ENCODE measurements at places on chromosomes 12 and 14. TPM values are rescaled to one million over a fixed set of nuclear protein-coding genes. Genes with fewer than 3 reads are reported as not detected.

KRT4 gene
- total RNA-seq: 18.7 TPM

DNA sequence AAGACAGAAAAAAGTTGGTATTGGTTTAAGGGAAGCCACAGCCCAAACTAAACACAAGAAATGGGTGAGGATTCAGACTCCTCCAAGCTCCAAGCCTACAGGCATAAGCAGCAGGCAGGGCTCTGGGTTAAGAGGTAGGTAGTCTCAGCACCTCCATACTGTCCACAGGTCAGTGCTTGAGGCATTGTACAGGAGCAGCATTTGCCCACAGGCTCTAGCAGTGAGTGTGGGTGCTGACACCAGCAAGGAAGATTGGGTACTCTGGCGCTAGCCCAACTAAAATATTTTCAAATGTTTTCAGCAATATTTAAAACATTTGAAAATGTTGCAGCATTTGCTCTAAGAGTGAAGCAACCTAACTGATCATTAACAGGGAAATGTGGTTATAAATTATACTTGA lies 33.1 kb downstream of the FERMT2 start:
- peaks cover 41% of the 10 kb centered on the region for H3K4me1 ChIP-seq
- no peak for DNase-seq
- H3K4me3 ChIP-seq: no peak overlapping the region

GRCh38 chr12:123038486-123038885 lies 58.0 kb downstream of the ARL6IP4 start:
- no peak overlapping the region for H3K27ac ChIP-seq
- H3K4me3 ChIP-seq: no peak overlapping the region
- peaks cover 13% of the 10 kb centered on the region for H3K4me1 ChIP-seq
- no peak for DNase-seq
- H3K36me3 ChIP-seq: no peaks in the 10 kb centered on the region

DNA sequence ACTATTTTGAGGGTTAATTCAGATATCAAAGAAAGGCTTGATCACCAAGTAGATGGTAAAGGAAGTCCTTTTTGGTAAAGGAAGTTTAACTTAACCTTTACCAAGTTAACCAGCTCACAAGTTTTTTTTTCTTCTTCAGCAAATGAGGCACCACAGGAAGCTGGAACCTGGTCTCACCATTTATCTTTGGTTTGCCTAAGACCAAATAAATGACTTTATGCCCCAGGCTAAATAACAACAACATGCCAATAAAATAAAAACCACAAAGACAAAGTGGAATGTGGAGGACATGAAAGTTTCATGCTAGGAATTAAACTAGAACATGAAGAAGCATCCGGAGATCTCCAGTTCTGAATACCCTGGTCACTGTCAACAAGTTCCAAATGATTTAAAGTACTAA lies 116.8 kb upstream of the PRICKLE1 start:
- H3K36me3 ChIP-seq: no peaks in the 10 kb centered on the region
- no peaks in the 10 kb centered on the region for H3K27me3 ChIP-seq
- H3K4me3 ChIP-seq: no peak overlapping the region
- no peaks in the 10 kb centered on the region for H3K4me1 ChIP-seq

GRCh38 chr12:48947727-48948126 lies 9.6 kb downstream of the ARF3 start:
- H3K4me1 ChIP-seq: peaks cover 4% of the 10 kb centered on the region
- no peak overlapping the region for H3K27ac ChIP-seq
- H3K4me3 ChIP-seq: no peak overlapping the region
- H3K27me3 ChIP-seq: no peaks in the 10 kb centered on the region
- peaks cover 3% of the 10 kb centered on the region for H3K36me3 ChIP-seq

Data from upper lobe of left lung (tissue), 6 donors.